Adrenal gland (tissue), 19 donors: ENCODE measurements at places on chromosomes 3 and 15. TPM values are rescaled to one million over a fixed set of nuclear protein-coding genes. Genes with fewer than 3 reads are reported as not detected.

DNA sequence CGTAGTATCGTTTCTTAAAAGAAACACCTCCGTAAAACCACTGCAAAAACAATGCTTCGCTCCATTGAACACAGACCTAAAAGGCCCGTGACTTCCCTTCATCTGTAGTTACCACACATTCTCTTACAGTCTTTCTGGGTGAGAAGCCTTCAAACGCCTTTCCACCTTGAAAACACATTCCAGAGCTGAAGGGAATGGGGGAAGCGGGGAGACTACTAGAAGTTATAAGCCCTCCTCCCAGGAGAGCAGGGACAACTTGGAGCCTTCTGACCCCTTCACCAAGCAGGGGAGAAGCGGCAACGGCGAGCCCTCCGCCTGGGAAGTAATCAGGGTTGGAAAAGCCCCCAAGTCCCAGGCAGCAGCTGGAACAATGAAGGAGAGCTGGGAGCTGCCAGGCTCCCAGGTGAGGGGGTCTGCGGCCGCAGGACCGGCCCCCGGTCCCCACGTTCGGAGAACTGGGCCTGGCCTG lies 461 bp downstream of the SECISBP2L start:
- no peak for DNase-seq
- H3K4me1 ChIP-seq: peaks cover 42% of the 10 kb centered on the region
- H3K4me3 ChIP-seq: peak overlapping the region; percentile 79
- peak overlapping the region; percentile 80 for H3K27ac ChIP-seq

DNA sequence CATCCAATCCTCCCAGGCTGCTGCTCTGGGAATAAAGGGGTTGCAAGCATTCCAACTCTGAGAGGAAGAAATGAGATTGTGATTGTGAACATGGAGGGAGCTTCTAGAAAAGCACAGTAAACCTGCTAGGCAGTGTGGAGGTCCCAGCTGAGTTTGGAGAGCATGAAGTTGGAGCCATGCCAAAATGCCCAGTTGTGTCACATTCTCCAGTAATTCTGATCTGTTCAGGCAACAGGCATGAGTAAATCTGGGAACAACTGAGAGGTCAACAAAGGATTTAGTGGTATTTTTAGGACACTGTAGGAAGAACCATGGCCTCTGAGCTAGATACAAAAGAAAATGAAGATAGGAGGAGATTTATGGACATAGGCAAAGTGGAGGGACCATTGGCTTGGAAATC lies 74.7 kb downstream of the CYP19A1 start:
- no peak overlapping the region for H3K27ac ChIP-seq
- no peak overlapping the region for H3K4me3 ChIP-seq
- peaks cover 4% of the 10 kb centered on the region for H3K4me1 ChIP-seq
- H3K36me3 ChIP-seq: no peaks in the 10 kb centered on the region
- H3K27me3 ChIP-seq: no peaks in the 10 kb centered on the region
- DNase-seq: no peak

DNA sequence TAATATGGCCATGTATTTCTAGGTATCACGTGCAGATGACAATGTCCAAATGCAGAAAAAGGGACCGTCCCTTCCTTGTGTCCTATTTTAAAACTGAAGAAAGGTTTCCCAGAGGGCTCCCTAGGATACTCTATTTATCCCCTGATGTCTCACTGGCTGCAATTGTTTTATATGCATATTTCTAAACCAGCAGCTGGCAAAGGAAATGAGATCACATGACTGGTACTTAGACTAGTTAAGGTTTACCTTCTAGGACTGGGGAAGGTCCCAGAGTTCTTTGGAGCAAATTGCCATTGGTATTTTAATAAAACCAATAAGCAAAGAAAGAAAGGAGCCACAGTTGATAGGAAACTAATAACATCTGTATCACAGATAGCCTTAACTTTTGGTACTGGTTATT lies 29.5 kb downstream of the GTF2E1 start:
- no peak for DNase-seq
- peaks cover 19% of the 10 kb centered on the region for H3K4me1 ChIP-seq
- no peaks in the 10 kb centered on the region for H3K27me3 ChIP-seq
- H3K36me3 ChIP-seq: no peaks in the 10 kb centered on the region
- no peak overlapping the region for H3K4me3 ChIP-seq

The ANKRD63 gene
- total RNA-seq: not detected

GRCh38 chr15:40314723-40315276 lies 7.1 kb upstream of the PLCB2 start:
- no peak for DNase-seq
- no peak overlapping the region for H3K4me3 ChIP-seq
- H3K4me1 ChIP-seq: peaks cover 7% of the 10 kb centered on the region
- H3K36me3 ChIP-seq: no peaks in the 10 kb centered on the region

DNA sequence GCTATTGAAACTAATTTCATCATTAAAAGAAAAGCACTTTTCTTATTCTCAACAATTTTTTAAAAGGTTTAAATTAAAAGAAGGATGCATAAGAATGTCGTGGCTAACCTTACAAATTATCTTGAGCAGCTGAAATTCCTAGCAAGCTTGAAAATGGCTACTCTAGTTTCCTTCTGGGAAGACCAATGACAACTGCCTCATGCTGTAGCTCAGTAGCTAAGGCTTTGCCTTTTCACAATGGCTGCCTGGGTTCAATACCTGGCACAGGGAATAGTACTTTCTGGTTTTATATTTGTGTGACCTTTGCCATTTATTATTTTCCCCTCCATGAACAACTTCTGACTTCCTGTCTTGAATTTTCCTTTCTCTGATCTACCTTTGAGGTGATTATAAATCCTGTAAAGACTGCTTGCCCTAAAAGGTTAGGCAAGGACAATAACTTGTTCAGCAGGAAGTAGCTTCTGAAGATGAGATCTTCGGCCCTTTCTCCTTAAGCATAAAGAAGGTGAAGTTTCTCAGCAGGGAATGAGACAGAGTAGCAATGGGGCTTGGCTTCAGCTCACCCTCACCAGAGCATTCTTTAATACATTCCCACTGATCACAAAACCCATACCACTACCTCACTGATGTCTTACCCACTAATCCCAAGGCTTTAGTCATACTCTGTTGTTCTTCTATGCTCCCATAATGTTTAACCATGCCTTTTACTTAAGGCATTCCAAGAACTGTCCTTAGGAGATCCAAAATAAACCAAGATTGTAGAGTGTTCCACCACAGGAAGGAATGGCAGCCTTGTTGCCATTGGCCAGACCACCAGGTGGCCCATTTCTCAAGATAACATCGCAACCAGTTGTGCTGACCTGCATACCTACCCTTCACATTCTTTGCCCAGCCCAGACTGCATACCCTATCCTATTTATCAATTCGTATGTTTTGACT lies 276.8 kb downstream of the ULK4 start:
- no peaks in the 10 kb centered on the region for H3K27me3 ChIP-seq
- H3K4me1 ChIP-seq: no peaks in the 10 kb centered on the region
- H3K36me3 ChIP-seq: no peaks in the 10 kb centered on the region
- no peak overlapping the region for H3K27ac ChIP-seq
- no peak for DNase-seq
- no peak overlapping the region for H3K4me3 ChIP-seq

DNA sequence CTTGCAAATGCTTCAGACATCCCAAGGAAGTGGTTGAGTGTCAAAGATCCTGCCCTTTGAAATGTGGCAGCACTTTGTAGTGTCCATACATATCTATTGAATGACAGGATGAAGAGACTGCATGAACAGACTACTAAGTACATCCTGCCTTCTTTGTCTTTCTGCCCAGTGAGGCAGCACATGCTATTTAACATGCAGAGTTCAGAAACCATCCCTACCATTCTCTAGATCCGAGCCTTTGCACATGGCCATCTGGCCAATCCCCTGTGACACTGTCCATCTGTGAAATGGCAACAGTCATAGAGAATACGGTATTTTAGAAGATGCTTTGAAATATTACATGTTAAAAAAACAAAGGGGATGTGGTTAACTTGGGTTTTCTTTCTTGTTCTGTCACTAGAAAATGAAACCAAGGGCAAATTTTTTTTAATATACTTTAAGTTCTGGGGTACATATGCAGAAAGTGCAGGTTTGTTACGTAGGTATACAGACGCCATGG lies 519.6 kb downstream of the NTRK3 start:
- H3K4me3 ChIP-seq: no peak overlapping the region
- no peak overlapping the region for H3K27ac ChIP-seq
- DNase-seq: no peak
- no peaks in the 10 kb centered on the region for H3K36me3 ChIP-seq
- no peaks in the 10 kb centered on the region for H3K27me3 ChIP-seq

The ROBO2 gene
- total RNA-seq: 6.2 TPM

The PLA2G4D gene
- 0.76 TPM for total RNA-seq

The KNG1 gene
- not detected for total RNA-seq
